ENCODE measurements at places on chromosomes 16 and 17.

GRCh38 chr17:50037321-50038107 lies 18.4 kb upstream of the ITGA3 start:
- DNase-seq, result no peak

- DNase-seq, result no peak
Observed at GRCh38 chr17:42025936-42026335, 6.0 kb downstream of the NKIRAS2 start.

DNA sequence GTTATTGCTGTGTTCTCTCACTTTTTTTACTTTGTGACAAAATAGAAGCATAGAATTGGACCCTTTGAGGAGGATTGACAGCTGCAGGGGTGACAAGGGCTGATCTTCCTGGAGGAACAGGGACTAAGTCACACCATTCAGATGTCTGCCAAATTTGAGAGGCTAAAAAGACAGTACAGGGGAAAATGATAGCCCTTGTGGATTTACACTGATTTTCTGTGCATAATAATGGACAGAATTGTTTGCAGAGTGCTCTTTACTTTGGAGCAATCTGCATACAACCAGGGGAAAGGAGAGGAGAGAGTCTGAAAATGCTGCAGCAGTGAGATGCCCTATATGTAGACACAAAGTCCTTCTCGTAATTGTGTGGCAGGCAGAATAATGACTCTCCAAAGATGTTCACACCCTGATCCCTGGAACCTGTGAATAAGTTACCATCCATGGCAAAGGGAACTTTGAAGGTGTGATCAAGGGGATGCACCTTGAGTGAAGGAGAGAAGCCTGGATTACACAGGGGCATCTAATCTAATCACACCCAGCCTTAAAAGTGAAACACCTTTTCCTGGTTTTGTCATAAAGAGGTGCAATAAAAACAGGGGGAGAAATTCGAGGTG lies 221.4 kb upstream of the CPHXL start:
- no peak for DNase-seq

DNA sequence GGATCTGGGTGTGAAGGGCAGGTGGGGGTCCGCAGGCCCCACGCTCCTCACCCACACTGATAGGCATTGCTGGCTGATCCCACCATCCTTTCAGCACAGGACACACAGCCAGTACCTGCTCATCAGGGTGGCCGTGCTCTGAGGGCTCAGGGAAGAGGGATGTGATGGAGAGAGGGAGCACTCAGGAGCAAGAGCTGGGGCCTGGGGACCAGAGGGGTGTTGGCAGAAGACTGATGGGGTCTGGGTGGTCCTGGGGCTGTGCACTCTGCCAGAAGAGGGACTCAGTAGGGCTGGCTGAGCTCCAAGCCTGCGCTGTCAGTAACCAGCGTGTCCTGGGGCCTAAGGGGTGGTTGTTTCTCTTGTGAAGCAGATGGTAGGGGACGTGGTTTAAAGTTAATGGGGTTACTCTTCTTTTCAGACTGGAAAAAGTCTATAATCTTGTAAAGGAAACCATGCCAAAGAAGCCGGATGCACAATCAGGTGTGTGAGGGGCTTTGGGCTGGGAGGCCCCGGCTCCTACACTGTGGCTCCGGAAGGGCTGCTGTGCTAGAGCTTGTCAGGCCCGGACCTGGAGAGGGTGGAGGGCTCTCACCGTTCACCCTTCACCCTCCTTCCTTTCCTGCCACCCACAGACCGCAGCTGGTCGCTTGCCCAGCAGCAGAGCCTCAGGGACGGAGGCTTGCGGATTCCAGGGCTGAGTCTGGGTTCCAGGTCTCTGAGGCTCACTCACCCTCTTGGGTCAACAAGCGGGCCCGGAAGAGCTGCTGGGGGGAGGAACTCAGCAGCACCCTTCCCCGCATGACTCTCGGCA lies 27.8 kb downstream of the POLR3E start:
- DNase-seq, result no peak

DNA sequence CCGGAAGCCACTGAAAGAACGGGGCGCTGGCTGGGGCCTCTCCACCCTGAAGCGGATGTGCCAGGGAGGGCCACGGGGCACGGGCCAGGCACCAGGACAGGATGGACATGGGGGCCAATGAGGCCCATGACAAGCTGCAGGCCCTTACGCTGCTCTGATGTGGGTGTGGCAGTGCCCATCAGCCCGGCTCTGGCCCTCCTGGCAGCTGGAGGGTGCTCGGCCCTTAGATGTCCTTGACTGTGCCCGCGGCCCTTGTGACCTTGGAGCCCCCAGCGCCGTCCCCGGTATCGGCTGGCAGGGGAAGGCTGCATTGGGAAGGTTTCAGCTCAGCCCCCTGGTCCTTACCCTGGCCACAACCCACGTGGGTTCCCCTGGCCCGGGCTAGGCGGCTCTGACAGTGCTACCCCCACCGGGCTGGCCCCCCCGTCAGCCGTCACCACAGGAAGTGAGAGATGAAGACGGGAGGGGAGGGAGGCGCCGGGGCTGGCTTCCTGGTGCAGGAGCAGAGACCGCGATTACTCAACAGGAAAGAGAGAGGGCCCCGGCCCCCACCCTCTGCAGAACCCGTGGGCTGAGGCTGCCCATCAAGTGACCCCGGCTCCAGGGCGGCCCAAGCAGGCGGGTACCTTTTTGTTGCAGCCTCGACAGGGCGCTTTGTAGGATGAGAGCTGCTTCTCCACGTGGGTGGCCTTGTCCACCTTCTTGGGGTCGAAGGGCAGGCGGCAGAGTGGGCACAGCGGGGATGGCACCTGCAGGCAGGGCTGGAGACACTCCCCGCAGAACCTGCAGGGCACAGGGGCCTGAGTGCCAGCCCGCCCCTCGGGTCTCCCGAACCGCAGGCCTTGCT lies 5.3 kb downstream of the RNF166 start:
- DNase-seq, result peak; percentile 79

GRCh38 chr17:79877041-79877440 lies 37.8 kb upstream of the CBX4 start:
- no peak for DNase-seq

GRCh38 chr17:51590071-51590656 lies 329.8 kb downstream of the UTP18 start:
- DNase-seq, result no peak

DNA sequence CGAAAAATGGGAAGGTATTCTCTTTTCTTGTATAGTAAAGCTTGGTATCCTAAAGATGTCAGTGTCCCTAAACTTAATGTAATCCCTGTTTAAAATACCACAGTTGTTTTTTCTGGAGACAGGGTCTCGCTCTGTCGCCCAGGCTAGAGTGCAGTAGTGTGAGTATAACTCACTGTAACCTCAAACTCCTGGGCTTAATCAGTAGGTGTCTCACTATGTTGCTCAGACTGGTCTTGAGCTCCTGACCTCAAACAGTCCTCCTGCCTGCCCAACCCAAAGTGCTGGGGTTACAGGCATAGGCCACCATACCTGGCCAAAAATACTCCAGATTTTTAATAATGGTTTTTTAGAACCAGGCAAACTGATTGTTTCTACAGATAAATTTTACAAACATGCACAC lies 8.2 kb downstream of the DCAF7 start:
- no peak for DNase-seq

GRCh38 chr17:28526381-28526780 lies 20.2 kb downstream of the FOXN1 start:
- DNase-seq, result no peak

DNA sequence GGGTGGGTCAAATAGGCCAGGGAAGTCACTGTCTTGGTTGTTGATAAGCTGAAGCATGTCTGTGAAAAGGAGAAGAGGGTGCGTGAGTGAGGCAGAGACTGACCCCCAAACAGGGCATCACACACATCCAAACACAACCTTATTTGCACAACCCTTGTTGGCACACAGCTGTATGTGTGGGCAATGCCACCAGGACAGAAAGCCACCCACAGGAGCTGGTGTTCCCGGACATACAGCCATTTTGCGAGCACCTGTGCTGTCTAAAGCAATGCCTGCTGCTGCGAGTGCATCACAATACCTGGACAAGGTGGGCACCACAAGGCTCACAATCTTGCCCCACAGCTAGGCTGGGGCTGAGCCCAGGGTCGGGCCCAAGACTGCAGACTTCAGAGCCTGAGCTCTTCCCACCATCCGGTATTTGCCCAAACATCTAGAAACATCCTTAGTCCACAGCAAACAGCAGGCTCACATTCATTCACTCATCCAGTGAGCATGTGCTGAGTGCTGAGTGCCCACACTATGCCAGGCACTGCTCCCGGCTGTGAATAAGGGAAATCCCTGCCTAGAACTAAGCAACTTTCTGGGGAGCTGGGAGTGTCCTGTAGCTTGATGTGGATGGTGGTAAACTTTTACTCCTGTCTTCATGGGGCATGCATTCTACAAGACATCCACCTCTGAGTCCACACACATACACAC lies 16.2 kb downstream of the SREBF1 start:
- DNase-seq, result no peak

GRCh38 chr17:7138800-7139381 lies 24.3 kb upstream of the ASGR2 start:
- DNase-seq, result no peak

DNA sequence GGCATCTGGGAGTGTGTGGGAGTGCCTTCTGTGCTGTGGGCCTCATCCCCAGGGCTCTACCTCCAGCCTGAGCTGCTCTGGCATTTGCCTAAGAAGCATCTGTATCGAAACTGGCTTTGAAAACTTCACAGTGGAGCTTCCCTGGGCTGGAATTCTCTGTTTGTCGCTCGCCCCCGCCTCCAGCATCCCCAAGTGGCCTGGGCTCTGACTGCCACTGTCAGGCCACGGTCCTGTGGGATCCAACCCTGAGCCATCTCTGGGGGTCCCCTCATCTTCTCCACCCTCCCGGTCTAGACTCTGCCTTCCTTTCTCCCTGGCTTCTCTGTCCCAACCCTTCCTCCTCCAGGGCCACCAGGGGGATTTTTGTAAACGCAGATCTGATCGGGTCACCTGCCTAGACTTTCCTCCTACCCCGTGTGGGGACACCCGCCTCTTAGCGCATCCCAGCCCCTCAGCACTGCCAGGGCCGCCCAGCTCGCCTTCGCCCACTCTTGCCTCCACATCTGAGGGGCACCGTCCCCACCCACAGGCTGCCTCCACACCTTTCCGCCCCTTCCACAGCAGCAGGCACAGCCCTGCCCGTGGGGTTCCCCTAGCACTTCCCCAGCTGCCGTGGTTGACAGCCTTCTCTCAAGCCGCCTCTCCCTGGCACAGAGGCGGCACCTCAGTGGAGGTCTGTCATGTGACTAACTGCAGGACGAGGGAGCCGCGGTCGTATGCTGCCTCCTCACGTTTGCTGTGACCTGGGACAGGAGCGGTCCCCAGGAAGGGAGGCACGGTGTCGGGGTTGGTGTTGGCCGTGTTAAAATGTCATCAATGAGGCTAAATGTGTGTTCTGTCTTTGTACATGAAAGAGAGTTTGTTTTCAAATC lies 12.0 kb downstream of the TBC1D24 start:
- no peak for DNase-seq

DNA sequence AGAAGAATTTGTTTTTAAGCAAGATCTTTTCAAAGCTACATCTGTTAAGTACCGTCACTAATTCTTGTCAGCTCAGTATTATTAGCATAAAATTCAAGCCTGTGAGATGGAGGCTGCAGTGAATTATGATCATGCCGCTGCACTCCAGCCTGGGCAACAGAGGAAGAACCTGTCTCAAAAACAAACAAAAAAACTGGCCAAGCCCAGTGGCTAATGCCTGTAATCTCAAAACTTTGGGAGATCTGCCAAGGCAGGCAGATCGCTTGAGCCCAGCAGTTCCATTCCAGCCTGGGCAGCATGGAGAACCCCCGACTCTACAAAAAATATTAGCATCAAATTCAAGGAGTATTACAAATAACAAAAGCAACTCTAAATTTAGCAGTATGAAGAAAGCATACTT lies 88.0 kb downstream of the STXBP4 start:
- DNase-seq, result no peak

DNA sequence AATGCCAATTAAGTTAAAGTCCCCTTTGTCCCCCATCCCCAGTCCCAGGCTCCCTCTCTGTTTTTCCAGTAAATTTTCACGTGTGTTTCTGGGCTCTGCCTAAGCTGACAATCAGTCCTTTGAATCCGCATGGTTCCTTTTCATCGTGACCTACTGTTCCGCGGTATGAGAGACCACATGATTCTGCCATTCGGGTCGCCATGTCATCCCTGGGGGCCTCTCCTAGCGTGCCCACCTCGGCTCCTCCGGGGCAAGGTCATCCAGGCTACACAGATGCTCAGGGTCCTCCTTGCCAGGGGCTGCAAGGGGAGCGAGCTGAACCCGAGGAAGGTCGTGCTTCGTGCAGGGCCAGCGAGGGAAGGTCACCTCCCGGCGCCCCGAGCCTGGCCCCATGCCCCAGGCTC lies 157.6 kb downstream of the RAB11FIP4 start:
- DNase-seq, result no peak

DNA sequence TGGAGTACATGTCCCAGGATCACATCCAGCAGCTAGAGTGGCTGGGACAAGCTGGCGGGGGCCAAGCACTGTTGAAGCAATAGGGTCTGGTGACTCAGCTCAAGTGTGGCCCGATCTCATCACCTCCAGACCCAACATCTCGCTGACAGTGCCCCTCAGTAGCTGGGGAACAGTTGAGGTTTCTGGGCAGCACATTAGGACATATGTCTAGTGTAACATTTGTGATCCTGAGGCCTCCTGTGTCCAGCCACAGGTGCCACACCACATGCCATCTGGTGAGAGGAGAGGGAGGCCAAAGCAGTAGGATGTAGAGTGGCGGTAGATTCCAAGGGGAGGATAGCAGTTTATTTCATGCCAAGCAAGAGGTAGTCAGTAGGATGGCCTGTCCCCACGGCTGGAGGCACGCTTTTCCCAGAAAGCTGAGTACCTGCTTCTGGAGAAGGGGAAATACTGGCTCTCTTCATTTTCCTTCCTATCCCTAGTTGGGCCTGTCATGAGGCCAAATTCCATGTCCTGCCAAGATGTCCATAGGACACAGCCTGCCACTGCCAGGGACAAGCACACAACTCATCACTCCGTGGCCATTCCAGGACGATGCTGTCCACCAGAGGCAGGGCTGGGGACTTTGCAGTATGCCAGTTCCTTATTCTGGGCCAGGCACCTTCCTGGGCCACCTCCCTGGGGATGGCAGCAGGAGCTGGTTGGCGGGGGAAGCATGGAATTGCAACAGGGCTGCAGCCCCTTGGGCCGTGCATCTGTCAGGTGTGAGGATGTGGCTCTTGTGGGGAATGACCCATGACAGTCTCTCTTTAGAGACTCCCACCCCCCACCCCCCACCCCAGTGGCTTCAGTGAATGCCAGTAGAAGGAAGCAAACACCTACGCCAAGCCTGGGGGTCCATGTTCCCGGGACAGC lies 24.0 kb downstream of the GGA3 start:
- no peak for DNase-seq

- no peak for DNase-seq
Observed at GRCh38 chr16:68737730-68738629, 888 bp downstream of the CDH1 start.

GRCh38 chr17:82931699-82932517 lies 92.1 kb upstream of the ZNF750 start:
- no peak for DNase-seq

DNA sequence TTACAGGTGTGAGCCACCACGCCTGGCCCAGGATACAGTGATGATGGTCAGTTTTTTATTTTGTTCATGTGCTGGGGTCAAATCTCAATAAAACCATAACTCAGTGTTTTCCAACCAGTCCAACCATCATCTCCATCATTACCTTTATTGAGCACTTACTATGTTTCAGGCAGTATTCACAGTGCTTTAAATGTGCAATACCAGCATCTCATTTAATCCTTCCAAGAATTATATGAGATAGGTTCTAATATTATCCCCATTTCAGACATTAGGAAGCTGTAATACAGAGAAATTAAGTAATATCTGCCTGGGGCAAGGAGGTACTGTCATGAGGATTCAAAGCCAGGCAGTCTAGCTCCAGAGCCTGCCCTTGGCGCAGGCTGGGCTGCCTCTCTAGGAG lies 36.9 kb upstream of the TANGO6 start:
- no peak for DNase-seq

Measured in stimulated activated CD8-positive, alpha-beta memory T cell treated with anti-CD3 and anti-CD28 coated beads, Interleukin-15, amount 100 ng/mL, for 24 hours (primary cell).